Hematopoietic multipotent progenitor cell treated with erythropoietin and hydrocortisone succinate and interleukin-3 and kit ligand, for 15 days (in vitro differentiated cells): ENCODE measurements at places on chromosomes 3 and 15.
A peak's percentile ranks its signal among the peaks of the same experiment; 100 is the strongest.

GRCh38 chr3:157416347-157417087 lies 20.1 kb upstream of the PTX3 start:
- no peak for DNase-seq

- DNase-seq, result no peak
These were observed 102.0 kb downstream of the TBC1D5 start for GRCh38 chr3:17640466-17640865.

GRCh38 chr3:194446172-194446571 lies 40.6 kb downstream of the ATP13A3 start:
- DNase-seq, result no peak

GRCh38 chr3:160010578-160010977 lies 21.9 kb downstream of the IL12A start:
- no peak for DNase-seq

DNA sequence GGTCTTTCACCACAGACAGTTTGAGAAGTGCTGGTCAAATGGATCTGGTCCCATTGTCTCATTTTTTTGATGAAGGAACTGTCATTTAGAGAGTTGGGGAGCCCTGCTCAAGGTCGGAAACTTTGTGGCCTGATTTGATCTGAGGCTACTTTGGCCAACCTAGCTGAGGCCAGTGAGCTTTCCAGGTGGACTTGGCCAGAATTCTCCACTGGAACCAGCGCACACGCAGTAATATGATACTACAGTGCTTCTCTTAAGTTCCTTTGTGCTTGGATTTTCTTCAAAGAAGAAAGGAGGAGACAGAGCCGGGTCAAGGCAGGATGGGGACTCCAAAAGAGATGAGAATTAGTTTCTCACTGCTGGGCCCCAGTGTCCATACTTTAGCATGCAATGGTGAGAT lies 50.5 kb downstream of the CCNB2 start:
- no peak for DNase-seq

- DNase-seq, result peak; percentile 46
These were observed 33.0 kb upstream of the TEX264 start for GRCh38 chr3:51637941-51638471.

DNA sequence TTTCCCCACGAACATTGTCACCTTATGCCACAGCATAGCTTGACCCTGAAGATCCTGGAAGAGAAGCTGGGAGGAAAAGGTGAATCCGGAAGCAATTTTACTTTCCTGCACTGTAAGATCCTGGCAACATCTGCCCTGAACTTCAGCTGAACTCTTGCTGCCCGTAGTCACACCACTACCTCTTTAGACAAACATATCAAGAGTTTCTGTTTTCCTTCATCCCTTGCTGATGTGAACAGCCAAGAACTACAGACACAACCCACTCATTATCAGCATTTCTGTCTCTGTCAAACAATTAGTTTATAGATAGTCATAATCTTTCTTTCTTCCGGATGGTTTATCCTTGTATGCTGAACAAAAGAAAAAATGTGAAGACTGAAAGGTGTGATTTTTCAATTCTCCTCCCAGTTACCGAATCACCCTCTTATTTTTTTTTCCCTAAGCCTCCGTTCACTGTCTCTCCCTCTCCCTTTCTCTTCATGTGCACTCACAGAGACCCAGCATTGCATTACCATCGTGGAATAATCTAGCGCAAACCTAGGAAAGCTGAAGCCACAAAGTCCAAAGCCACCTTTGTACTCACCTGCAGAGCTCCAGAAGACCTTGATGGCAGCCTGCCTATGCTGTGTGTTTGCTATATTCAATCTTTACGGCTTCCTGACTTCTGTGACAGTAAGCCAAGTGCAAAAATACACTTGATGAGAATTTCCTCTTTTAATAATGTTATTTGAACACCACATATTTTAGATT lies 229.2 kb downstream of the CDIN1 start:
- no peak for DNase-seq

DNA sequence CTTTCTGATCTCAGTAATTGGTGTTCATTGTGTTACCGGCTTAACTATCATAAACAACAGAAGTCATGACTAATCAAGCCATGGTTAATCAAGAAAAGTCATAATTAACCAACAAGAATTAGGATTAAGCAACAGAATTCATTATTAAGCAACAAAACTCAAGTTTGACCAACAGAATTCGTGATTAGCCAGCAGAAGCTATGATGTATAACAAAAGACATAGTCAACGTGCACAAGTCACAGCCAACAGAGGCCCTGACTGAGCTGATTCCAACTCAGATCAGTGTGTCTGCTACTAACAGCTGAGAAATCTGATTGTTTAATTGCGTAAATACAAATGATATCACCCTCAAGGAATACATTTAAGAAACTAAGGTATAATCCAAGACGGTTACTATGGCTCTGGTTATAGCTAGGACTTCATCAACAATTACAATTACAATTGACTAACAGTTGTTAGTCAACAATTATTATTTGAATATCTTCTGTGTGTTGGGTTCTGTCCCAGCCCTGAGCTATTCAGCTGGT lies 67.7 kb downstream of the RARB start:
- no peak for DNase-seq
